Myocyte (in vitro differentiated cells): ENCODE measurements at places on chromosomes 13 and 19. TPM values are rescaled to one million over a fixed set of nuclear protein-coding genes. Genes with fewer than 3 reads are reported as not detected.
A peak's percentile ranks its signal among the peaks of the same experiment; 100 is the strongest.

GRCh38 chr13:27219611-27220010 is 31.7 kb upstream of the RPL21 start:
- no peak for DNase-seq

GRCh38 chr13:44711706-44712105 is 135.6 kb upstream of the TSC22D1 start:
- DNase-seq, result peak; percentile 13

- DNase-seq, result no peak
Observed at GRCh38 chr19:46076031-46076880, 35.5 kb upstream of the IGFL4 start.

GRCh38 chr13:77833331-77833863 is 85.2 kb downstream of the EDNRB start:
- DNase-seq, result peak; percentile 61

DNA sequence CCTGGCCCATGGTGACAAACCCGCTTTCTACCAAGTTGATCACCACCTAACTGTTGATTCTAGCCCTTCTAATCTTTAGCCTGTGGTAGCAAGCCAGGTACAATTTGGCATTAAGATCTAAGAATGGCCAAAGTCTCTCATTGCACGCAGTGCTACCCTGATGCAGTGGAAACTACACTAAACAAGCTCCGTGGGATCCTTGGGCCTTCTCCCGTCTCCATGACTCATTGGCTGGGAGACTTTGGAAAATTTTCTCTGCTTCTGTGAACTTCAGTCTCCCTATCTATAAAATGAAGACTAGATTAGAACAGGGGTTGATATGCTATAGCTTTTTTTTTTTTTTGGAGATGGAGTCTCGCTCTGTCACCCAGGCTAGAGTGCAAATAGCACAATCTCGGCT is 223.0 kb downstream of the TSHZ3 start:
- DNase-seq, result no peak

DNA sequence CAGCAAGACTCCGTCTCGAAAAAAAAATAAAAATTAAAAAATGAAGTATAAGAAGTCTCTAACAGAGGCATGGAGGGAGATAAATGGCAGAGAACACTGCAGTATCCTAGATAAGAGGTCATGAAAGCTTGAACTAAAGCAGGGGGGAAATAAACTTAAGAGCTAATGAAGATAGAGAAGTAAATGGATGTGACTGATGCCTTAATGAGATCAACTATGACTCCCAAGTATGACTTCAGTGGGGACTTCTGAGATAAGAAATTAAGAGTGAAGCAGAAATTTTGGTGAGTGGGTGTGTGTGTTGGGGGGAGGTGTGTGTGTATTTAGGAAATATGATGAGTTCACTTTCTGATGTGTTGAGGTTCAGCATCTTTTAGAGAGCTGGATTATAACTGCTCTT is 55.1 kb downstream of the DIAPH3 start:
- DNase-seq, result no peak

- DNase-seq, result no peak
Observed at GRCh38 chr13:87384099-87384498, 287.1 kb upstream of the SLITRK5 start.

DNA sequence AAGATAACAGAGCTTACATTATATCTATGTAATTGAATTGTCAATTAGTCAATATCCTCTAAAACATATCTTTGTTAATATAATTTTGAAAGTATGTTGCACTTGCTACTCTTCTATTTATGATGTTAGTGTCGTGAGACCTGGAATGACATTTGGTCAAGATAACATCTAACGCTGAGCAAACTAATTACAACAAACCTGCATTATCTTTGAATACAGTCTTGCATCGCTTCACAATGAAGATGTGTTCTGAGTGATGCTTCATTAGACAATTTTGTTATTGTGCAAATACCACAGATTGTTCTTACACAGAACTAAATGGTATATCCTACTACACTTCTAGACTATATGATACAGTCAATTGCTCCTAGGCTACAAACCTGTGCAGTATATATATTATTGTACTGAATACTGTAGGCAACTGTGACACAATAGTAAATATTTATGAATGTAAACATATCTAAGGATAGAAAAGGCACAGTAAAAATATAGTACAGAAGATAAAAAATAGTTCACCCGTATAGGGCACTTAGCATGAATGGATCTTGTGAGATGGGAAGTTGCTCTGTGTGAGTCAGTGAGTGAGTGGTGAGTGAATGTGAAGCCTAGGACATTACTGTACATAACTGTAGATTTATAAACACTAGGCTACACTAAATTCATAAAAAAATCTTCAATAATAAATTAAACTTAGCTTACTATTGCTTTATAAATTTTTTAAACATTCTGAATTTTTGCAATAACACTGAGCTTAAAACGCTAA is 1773.8 kb downstream of the PCDH9 start:
- DNase-seq, result no peak

- peak; percentile 40 for DNase-seq
Observed at GRCh38 chr19:42634409-42635232, 39.9 kb upstream of the CEACAM8 start.

DNA sequence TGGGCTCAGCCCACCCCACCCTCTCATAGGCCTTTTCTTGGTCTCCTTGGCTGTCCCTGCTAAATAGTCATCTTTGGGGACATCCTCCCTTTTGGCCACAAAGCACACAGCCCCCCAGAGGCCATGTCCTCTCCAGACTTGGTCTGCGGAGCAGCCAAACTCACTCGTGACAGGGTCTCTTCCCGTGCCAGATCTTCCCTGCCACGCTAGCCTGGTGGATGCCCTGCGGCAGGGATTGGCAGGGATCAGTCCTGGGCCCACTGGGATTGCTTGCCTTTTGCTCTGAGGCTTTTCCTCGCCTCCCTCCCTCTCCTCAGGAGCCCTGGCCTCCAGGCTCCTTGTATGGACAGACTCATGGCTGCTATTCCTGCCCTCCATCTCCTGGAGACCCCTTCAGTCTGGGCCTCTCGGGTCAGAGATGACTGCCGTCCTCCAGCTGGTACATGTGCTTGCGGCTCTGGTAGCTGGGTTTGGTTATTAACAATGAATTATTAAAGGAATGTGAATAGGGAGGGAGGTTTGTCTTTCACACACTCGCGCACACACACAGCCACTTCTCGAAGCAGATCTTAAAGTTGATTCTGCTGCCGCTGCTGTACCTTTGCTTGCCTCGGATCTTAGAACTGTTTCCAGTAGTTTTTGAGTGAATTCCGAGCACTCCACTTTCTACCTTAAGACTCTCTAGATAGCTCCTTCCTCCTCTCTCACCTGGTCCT is 45.1 kb downstream of the NFIX start:
- no peak for DNase-seq

DNA sequence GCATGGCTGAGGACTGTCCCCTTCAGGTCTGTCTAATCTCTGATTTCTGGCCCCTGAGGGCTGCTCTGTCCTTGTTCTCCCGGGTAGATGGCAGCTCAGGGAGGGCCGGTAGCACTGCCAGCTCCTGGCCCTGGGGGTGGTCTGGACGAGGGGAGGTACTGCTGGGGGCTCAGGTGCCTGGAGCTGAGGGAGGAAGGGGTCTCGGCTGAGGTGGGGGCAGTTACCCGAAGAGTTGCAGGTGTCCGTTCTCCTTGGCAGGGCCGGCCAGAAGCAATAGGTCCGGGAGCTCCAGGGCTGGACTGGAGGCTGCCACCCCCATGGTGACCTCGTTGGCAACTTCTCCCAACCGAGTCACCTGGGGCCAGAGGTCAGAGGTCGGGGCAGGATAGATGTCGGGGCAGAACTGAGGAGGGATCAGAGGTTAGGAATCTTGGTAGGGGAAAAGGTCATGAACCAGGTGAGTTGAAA is 1.2 kb upstream of the EMC10 start:
- DNase-seq, result no peak

DNA sequence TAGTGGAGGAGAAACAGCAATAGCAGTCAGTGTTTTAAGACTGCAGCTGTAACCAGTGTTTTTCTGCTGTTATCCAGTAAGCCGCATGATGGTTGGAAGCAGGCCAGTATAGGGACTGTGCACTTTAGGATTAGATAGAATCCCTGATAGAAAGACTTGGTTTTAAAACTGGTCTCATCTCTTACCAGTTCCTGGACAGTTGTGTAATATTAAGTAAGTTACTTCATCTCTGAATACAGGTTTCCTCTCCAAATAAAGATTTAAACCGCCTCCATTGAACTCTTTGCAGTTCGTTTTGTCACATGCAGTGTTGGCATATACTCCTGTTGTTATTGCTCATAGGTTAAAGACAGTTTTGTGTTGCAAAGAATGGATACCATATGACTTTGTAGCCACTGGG is 25.6 kb downstream of the URI1 start:
- DNase-seq, result peak; percentile 29

- DNase-seq, result no peak
Observed at GRCh38 chr13:70723732-70724131, 615.5 kb upstream of the KLHL1 start.

DZIP1 gene
- 23.0 and 27.9 TPM in 2 replicates for total RNA-seq

SYT5 gene
- total RNA-seq, result 1.4 TPM in 1 of 2 replicates, not detected in the other

ZNF540 gene
- total RNA-seq, result 0.68 and 1.3 TPM in 2 replicates

FCHO1 gene
- total RNA-seq, result 0.05 TPM in 1 of 2 replicates, not detected in the other
